HAP-1 (cell line): ENCODE measurements at places on chromosomes 11 and 22.

DNA sequence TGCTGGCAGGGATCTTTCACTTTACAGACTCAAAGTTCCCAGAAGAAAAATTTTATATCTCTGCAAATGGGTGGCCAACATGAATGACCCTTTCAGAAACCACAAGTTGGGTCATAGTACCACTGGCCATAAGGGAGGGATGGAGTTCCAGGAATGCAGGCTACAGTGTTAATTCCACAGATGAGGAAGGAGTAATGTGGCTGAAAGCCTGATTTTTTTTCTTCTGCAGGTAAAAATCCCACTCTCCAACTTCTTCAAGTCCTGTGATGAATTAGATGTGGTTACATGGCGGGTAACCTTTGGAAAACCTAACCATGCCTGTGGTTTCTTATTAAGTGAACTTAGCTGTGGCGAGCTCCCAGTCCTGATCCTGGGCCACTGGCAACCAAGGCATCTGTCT is 103.2 kb downstream of the SLC1A2 start:
- DNase-seq: no peak

DNA sequence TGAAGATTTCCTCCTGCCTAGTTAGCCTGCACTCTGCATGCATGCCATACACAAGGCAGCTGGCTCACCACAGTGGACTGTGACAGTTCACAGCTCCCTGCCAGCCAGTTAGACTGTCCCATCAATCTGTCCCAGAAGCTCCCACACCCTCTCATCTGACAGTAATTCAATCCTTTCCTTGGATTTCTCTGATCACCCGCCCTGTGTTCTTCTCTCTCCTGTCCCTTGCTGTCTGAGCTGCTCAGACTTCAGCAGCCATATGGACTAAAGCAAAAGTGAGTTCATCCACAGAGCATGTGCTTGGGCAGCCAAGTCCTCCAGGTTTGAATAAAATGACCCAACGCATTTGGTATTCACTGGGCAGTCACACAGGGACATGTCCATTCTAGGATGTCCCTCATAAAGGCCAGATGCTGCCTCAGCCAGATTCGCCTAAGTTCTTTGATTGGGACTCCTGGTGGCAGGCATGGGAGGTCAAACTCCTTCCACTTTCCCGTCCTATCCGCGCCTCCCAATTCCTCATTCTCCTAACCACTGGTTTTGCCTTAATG is 54.5 kb upstream of the ZBTB44 start:
- no peak for DNase-seq

DNA sequence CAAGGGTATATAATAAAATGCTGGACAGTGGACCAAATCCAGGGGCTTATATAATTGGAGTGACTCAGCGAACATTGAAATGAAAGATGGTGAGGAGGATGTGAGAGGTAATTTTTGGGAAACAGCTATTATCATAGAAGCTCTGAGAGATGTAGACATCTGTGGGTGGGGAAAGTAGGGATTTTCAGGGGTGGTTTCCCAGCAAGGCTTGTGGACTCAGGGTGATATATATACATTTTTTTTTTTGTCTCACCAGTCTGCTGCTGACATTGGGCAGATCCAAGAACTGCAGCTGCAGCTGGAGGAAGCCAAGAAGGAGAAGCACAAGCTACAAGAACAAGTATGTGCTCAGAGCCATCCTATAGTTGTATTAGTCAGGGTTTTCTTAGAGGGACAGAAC is 208.1 kb downstream of the MYO18B start:
- no peak for DNase-seq

GRCh38 chr11:128548649-128549255 is 38.6 kb downstream of the ETS1 start:
- DNase-seq: peak; percentile 15

- no peak for DNase-seq
Measured at GRCh38 chr11:111660822-111661221, 58.6 kb downstream of the SIK2 start.

DNA sequence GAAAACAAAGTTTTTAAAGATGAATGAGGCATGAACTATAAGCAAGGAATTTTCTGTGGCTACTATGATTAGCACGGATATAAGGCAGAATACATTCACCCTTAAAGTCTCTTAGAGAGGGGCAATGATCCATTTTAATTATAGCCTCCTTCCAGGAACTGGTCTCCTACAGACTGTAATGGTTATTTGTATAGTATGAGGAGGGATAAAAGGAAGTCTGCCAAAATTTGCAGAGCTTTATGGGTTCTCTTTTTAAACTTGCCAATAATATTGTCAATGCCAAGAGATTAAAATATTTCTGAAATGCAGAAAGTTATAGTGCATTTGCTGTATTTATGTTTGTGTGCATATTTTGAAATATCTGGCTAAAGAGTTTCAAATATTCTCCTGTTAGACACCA is 271.4 kb upstream of the LUZP2 start:
- no peak for DNase-seq

DNA sequence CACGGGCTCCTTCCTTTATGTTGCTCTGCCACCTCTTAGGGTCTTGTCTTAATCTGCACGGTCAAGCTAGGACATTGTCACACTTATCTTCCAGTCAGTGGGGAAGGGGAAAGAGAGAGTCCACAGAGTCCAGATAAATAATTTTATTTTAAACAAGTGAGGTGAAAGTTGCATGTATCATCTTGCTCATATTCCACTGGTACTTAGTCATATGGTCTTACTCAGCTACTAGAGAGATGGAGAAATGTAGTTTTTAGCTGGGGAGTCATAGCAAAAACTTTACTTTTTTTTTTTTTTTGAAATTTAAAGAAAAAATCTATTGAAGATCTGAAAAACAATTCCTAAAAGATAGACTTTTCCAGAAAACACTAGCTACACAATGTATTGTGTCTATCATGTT is 29.0 kb downstream of the PDE3B start:
- no peak for DNase-seq

- no peak for DNase-seq
Measured at GRCh38 chr11:75594211-75594610, 32.2 kb downstream of the SERPINH1 start.

DNA sequence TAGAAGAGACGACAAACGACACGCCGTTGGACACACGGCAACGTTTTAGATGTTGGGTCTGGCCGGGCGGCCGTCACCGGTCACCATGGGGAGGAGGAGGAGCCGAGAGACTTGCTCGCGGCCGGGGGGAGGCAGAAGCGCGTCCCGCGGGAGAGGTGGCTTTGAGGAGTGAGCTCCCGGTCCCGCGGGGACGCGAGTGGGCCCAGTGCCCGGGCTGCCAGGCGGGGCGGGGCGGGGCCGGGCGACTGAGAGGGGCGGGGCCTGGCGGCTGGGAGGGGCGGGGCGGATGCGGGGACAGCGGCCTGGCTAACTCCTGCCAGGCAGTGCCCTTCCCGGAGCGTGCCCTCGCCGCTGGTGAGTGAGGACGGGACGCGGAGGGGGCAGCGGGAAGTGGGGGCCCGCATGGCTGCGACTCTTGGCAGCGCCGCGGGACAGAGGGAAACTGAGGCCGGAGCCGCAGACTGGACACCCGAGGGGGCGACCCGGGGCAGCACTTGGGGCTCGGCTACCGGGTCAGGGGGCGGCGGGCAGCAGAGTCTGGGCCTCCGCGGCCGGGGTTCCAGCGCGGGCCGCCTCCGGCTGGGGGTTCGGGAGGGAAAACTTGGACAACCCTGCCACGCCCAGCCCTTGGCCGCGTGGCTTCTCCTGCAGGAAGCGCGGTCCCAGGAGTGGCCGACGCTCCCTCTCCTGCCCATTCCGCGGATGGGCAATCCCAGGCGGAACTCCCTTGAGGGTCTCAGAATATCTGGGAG is at the start of gene TSPO:
TSS of gene TSPO (plus strand) at position 309 of the 752 bp plus-strand sequence. CDS start 7,680 bp downstream, outside the sequence.
- peak; percentile 29 for DNase-seq

DNA sequence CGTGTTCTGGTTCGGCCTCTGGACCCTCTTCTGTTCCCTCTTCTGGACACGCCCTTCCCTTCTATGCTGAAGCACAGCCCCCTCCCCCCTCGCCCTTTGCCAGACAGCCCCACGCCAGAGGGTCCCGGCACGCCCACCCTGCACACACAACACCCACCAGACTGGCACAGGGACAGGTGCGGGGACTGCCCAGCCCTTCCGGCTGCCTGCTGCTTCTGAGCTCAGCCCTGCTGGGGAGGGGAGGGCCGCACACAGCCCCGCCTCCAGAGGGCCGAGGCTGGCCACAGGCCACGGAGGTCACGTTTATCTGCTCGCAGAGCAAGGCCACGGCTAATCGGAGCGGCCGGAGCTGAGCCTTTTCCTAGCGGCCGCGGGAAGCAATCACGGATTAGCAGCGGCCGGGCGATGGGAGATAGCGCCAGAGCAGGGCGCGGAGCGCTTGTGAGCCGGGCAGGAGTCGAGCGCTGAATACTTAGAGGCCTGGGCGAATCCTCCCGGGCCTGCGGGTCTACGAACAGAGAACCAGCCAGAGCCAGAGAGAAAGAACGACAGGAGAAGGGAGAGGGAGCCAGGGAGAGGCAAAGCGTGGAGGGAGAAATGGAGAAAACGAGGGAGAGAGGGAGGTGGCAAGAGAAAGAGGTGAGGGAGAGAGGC is 21.5 kb downstream of the OTUB1 start:
- peak; percentile 40 for DNase-seq

GRCh38 chr11:60349990-60350389 is 22.9 kb downstream of the MS4A6E start:
- DNase-seq: no peak

GRCh38 chr11:96335388-96335787 is 7.6 kb downstream of the MAML2 start:
- no peak for DNase-seq

GRCh38 chr11:73271936-73272679 is at the start of gene P2RY6:
Gene P2RY6, plus strand, starts transcription at chr11:73272338. Its CDS starts 24,181 bp downstream, at chr11:73296519.
- DNase-seq: no peak

- peak; percentile 89 for DNase-seq
Measured at GRCh38 chr11:1515082-1516060, 28.8 kb upstream of the MOB2 start.

GRCh38 chr22:21707677-21708076 is 27.9 kb downstream of the YPEL1 start:
- no peak for DNase-seq

DNA sequence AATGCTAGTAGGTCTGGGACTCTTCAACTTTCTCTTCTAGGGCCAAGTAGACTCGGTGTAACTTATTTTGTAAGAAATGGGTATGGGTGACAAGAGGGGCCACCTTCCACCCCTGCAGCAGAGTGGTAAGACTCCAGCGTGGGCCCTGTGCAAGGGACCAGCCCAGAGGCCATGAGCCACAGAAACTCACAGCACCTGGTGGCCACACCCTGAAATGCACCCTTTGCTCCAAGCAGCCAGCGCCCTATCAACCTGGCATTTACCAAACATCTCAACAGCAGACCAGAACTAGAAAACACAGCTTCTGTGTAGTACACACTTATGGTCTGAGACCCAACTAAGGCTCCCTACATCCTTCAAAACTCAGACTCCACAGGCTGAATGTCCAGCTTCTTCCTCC is 5.7 kb downstream of the CDCA5 start:
- DNase-seq: no peak

DNA sequence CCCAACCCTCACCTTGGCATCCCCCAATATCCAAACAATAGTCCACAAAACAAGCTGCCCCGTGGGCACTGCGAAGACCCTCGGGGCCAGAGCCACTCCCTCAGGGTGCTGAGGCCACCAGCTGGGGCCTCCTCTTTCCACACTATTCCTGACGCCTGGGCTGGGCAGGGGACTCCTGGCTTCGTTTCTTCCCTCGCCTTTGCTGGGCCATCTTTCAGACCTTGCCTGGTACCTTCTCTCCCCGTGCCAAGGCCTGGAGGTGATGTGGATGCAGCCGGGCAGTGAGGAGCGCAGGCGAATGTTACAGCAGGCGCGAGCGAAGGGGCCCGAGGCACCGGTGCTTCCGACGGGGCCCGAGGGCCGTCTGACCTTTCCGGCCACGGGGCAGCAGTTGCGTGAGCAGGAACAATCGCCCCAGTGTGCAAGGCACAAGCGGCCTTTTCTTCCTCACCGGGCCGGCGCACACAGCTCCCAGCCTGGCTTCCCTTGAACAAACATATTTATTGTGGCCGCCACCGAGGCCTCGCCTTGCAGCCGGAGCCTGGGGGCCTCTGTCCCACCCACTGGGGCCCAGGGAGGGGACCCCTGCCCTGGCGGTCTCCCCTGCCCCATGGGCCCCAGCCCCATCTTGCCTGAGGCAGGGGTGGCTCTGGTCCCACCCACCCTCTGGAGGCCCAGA is 32.6 kb upstream of the KCNQ1OT1 start:
- DNase-seq: no peak

DNA sequence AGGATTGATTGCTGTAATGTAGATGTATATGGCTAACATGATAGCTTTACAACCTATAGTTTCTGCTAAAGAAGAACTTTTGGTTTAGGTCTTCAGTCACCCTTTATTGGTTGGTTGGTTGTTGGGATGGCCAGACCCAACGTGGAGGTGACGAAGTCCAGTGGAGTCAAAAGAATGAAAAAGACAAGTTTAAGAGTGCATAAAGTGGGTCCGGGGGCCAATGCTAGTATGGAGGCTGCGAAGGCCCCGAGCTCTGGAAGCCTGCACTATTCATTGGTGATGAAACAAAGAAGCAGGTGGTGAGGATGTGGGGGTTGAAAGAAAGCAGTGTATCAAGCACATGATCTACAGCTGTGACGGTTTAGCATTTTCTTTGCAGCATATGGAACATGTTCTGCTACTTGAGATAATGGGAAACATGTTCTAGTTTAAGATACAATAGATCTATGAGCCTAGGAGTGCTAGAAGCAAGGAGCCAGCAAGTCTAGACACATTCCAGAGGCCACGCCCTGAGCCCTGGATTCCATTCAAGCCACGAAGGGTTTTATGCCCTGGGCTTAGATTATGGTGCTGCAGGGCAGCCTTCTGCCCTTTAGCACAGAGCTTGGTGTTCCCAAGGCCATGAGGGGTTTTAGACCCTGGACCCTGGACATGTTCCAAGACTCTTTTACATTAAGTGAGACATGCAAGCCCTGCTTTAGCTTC is 6.3 kb downstream of the TCP11L1 start:
- peak; percentile 91 for DNase-seq

GRCh38 chr11:61480994-61481335 is 27.6 kb upstream of the LRRC10B start:
- DNase-seq: no peak

DNA sequence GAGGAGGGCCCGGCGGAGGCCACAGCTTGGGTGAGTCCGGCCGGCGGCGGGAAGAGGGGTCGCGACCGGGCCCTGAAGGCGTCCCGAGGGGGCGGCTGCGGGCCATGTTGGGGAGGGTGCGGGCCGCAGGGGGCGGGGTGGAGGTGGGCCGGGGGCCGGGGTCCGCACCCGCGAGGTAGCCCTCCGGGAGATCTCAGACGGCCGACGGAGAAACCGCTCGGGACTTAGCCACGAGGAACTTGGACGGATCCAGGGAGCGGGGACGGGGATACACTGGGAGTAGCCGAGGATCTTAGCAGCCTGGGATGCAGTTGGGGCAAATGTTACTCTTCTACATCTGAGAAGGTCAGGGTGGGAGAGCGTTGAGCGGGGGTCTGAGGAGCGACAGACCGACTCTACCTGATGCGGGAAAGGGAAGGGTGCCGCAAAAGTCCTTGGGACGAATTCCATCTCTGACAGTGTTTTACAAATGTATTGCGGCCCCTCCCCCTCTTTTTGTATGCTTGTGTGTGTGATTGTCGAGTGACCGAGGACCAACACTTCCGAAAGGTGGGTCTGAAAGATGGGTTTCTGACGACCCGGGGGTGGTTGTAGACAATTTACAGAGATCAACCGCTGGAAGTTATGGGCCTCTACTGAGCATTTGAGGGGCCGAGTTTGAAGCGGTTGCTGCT is 658 bp downstream of the STIP1 start:
- DNase-seq: peak; percentile 63
